ENCODE measurements at places on chromosomes 2 and 18. TPM values are rescaled to one million over a fixed set of nuclear protein-coding genes. Genes with fewer than 3 reads are reported as not detected.

Gene ZSWIM2
- polyA plus RNA-seq = not detected

Gene GPC1
- polyA plus RNA-seq = 81.0 TPM

Gene ASXL2
- not detected for polyA plus RNA-seq

Gene STEAP3
- 12.0 TPM for polyA plus RNA-seq

Gene OSBPL1A
- polyA plus RNA-seq = 66.7 TPM

DNA sequence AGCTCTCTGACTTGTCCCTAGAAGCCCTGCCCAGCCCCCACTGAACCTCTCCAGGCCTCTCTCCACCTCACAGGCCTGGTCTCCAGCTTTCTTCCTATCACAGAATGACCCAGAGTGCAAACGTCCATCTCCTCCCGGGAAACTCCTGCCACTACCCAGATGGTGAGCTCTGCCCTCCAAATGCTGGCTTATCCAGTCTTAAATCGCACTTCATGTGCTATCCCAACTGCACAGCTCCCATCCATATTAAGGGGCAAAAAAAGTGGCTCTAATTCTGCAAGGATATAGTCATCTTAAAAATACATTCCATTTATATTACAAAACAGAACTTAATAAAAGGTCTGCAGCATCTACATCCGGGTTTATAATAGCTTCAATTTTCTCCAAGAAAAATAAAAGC is 70.8 kb upstream of the CDC42EP3 start:
- no peak for DNase-seq

DNA sequence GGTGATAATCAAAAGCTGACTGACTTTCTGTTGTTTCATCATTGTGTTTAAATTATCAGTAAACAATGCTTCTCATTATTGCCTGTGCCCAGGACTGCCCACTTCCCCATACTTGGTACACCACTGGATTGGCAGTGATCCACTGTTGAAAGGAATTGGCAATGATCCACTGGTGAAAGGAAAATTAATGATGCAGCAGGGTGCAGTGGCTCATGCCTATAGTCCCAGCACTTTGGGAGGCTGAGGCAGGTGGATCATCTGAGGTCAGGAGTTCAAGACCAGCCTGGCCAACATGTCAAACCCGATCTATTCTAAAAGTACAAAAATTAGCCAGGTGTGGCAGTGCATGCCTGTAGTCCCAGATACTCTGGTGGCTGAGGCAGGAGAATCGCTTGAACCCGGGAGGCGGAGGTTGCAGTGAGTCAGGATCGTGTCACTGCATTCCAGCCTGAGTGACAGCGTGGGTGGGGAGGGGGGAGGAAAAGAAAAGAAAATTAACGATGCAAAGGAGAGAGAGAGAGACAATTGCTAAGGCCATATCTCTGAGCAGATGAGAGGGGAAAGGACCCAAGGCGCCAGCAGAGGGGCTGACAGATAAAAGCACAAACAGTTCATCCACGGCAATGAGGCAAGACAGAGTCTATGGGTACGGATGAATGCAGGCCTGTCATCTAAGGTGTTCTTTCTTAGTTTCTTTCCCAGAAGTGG is 10.2 kb upstream of the GTF2A1L start:
- no peak for DNase-seq

- no peak for DNase-seq
These were observed 117.9 kb downstream of the MYCN start for GRCh38 chr2:16058256-16058655.

DNA sequence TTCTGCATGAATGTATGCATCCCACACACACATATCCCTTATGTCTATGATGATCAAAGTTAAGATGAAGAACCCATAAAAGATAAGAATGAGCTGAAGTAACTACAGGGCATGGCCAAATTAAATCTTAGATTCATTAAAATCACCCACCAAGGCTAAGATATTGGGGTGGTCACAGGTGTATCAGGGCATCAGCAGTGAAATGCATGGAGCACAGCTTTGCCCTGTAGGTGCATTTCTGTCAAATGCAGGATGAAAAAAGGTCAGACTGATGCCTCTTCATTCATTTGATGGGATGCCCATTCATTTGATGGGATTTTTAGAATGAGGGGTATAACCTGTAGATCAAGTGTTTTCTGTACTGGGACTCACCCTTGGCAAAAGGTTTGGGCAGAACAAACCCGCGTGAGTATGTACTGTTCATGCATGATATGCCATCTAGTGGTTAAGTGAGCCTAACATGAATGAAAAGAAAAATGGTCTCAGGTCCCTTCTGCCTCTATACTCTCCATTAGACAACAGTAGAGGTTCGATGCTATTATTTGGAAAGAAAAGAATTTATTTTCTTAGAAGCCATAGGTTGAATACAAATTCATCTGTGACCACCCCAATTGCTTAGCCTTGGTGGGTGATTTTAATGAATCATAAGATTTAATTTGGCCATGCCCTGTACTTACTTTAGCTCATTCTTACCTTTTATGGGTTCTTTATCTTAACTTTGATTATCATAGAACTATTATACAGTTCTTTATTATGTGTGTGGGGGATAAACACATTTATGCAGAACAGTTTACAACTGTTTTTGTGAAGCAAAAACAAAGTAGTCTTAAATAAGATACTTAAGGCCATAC is 43.2 kb upstream of the NOSTRIN start:
- DNase-seq = peak; percentile 50
